Activated CD4-positive, CD25-positive, alpha-beta regulatory T cell treated with anti-CD3 and anti-CD28 coated beads, Interleukin-2, amount 50 U/mL, for 16 hours (primary cell): ENCODE measurements at places on chromosomes 3 and 15.

GRCh38 chr3:192834428-192834827, 83.2 kb downstream of the MB21D2 start:
- no peak for DNase-seq

DNA sequence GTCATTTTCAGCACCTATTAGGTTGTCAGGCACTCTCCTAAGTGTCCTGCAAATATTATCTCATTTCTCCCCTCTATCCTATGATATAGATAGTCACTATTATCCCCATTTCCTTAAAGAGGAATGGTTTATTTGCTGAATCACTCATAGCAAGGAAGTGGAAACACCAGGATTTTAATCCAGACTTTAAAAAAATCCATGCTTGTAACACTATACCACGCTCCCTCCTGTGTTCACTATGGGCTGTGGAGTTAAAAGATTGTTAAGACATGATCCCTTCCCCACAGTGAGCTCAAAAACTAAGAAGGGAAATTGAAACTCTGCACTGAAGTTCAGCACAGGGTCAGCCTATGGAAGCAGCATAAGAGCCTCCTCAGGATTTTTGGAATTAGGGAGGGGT, 60.2 kb downstream of the TMEM39A start:
- no peak for DNase-seq

DNA sequence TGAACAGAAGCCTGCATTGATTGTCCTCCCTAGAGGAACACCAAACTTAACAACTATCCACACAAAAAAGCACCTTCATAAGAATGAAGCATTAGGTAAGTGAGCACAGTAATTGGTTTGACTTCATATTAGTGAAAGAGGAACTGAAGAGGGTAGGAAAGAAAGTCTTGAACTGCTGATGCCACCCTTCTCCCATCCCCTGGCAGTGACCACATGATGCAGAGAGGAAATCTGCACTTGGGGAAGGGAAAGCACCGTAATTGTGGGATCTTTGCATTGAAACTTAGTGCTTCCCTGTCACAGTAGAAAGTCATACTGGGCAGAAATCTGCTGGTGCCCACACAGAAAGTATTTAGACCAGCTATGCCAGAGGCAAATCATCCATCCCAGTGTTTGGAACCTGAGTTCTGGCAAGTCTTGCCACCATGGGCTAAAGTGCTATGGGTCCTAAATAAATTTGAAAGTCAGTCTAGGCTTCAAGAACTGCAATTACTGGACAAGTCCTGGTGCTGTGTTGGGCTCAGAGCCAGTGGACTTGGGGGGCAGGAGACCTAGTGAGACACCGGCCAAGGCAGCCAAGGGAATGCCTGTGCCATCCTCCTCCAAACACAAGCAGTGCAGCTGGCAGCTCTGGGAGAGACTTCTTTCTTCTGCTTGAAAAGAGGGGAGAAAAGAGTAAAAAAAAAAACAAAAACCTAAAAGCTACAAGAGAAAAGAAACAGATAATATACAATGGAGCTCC, 63.6 kb downstream of the SLC15A2 start:
- DNase-seq: no peak

GRCh38 chr3:23761440-23761896, 44.3 kb upstream of the UBE2E1 start:
- no peak for DNase-seq

DNA sequence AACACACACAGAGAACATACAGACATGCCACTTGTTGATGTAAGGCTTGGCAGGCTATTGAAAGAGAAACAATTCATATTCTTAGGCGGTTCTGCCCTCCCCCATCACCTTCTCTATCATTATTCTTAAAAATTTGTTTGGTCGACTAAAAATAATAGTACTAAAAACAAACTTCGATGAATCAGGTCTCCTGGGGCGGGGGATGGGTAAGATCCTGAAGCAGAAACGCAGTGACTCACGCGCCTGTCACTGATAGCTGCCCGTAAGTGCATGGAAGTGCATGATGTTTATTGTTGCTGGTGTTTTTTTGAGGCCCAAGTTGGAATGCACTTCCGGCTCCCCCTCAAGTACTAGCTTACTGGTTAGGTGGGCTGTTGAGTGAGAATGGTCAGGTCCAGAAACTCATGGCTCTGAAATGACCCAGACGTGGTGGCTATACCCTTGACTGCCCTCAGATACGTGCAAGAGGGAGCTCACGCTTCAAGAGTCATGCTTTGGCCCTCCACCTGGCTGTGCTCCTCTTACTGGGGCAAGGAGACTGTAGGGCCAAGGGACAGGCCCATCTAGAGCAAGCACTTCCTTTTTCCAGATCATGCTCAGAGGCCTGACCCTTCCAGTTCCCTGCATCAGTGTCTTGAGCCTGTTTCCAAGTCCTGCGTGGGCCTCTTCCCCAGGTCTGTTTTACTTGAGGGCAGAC, 10.9 kb downstream of the SMAD3 start:
- DNase-seq: no peak

GRCh38 chr3:122458992-122459391, 43.1 kb upstream of the WDR5B start:
- no peak for DNase-seq

- DNase-seq: no peak
Observed at GRCh38 chr3:114034211-114034610, 22.1 kb downstream of the CCDC191 start.

DNA sequence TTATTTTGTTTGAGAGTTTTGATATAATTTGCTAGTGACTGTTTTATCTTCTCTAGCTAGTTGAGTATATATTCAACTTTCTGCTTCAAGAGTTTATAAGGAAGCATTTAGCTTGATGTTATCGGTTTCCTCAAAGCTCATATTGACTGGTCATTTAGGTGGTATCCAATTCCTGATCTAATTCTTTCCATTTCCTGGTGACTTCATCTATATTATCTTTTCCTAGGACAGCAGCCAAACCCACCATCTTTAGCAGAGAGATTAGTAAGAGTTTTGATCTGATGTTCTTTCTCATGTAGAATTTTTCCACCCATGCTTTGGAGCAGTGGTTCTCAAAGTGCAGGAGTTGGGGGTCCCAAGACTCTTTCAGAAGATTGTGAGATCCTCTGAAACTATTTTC, 148.6 kb upstream of the STT3B start:
- DNase-seq: no peak

- DNase-seq: no peak
Observed at GRCh38 chr3:117926819-117927218, 1107.8 kb downstream of the IGSF11 start.

DNA sequence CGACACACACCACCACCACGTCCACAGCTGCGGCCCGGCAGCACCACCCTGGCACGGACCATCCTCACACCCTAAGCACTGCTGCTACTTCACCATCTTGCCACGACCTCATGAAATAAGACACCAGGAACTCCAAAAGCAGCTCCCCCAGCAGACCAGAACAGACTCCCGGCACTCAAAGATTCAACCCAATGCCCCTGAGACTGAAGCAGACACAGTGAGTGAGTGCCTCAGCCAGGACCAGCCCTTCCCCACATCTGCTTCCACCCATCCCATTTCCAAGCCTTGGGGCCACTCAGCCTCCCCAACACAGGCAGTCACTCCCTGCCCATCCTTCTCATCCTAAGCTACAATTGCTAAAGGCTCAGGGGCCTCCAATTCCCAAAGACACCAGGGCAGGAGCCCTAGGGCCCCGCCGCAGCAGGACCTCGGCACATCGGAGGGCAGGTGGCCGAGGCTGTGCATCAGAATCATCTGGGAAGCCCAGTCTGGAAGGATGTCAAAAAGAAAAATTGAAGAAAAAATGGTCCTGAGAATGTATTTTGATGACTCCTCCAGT, 18.4 kb upstream of the OCA2 start:
- DNase-seq: no peak

- no peak for DNase-seq
Observed at GRCh38 chr3:132783152-132783551, 60.9 kb upstream of the NPHP3 start.

- DNase-seq: no peak
Observed at GRCh38 chr3:129829640-129830039, 63.9 kb downstream of the TMCC1 start.

- no peak for DNase-seq
Observed at GRCh38 chr3:127184870-127185216, 8.1 kb upstream of the PRR23E start.

DNA sequence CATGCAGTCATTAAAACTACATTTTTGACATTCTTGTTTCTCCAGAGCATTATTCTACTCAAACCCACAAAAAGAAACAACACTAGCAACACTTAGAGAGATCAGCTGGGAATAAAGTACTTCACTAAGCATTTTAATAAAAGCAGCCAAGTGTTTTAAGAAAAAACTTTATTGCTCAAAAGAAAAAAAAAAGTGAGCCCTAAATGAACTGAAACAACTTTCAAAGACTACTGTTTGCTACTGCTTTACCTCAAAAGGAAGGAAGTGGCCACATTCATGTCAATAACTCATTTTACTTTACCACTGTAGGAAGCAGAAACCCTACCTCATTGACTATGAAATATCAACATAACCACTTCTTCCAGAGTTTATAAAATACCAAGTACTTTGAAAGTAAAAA, 91.3 kb downstream of the UACA start:
- no peak for DNase-seq

- DNase-seq: no peak
Observed at GRCh38 chr3:179852142-179852905, 184.4 kb downstream of the PEX5L start.

- no peak for DNase-seq
Observed at GRCh38 chr3:154139996-154140436, 18.8 kb downstream of the ARHGEF26 start.

DNA sequence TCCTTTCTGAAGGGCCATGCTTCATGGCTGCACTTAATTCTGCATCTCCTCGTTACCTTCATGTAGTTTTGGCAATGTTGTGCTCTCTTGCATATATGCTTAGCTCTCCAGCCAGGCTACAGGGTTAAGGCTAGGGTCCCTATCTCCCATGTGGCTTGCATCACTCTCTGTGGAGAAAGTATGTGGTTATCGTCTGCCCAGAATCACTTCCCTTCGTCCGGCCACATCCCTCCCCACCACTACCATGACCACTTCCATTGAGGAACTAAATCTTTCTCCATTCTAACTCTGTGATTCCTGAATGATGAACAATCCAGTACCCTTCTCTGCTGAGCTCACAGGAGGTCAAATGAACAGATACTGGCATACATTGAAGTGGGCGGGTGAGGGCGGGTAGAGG, 34.0 kb downstream of the WWTR1 start:
- no peak for DNase-seq

- DNase-seq: no peak
Observed at GRCh38 chr15:79676621-79677020, 220.2 kb downstream of the MTHFS start.

GRCh38 chr15:39442898-39443297, 138.0 kb upstream of the THBS1 start:
- DNase-seq: no peak

- no peak for DNase-seq
Observed at GRCh38 chr15:68047826-68048225, 6.3 kb upstream of the PIAS1 start.
